ENCODE measurements at places on chromosomes 12 and 14. TPM values are rescaled to one million over a fixed set of nuclear protein-coding genes. Genes with fewer than 3 reads are reported as not detected.

The MAGOHB gene
- total RNA-seq = 69.4 TPM

The CCDC175 gene
- total RNA-seq = not detected

The EIF2S3B gene
- total RNA-seq = 0.48 TPM

The PTGER2 gene
- total RNA-seq = 54.1 TPM

The DDX47 gene
- 120 TPM for total RNA-seq

The PCED1B gene
- 49.9 TPM for total RNA-seq

The SOAT2 gene
- total RNA-seq = not detected

The SYNDIG1L gene
- total RNA-seq = not detected

The ITGB7 gene
- 200 TPM for total RNA-seq

The PIWIL1 gene
- total RNA-seq = not detected

DNA sequence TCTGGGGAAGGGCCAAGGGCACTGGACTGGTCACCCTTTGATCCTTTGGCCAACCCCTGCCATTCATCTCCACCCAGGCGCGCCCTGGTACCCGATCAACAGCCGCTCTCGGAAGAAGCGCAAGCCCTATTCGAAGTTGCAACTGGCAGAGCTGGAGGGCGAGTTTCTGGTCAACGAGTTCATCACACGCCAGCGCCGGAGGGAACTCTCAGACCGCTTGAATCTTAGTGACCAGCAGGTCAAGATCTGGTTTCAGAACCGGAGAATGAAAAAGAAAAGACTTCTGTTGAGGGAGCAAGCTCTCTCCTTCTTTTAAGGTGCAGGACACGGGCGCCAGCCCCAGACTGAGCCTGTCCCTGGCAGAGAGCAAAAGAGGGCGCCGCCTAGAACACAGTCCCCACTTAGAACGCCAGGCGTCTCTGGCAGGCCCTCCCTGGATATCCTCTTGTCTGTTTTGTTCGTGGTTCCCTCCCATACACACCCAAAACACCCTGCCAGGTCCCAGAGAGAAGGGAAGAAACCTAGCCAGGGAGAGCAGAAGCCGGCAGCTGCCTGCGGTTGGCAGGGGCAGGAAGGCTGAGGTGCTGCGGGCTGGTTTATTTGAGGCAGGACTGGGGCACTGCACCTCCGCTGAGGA is 1.7 kb downstream of the HOXC12 start:
- DNase-seq = no peak

- DNase-seq = no peak
Observed at GRCh38 chr12:123398177-123398549, 14.2 kb downstream of the KMT5A start.

DNA sequence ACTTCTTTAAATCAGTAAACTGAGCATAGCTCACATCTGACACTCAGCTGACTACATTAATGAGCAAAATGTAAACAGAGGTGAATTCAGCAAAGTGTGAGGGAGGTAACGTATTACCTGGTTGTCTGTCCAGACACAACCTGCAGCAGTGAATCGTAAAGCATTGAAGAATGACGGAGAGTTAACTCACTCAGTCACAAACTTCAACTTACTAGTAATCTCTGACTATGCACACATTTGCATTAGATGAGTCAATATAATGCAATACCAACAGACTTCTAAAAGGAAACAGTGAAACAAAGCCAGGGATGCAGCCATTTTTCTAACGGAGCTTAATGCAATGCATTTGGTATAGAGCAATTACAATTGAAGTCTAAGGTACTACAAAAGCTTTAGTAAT is 40.0 kb downstream of the STX2 start:
- DNase-seq = no peak

GRCh38 chr12:14828892-14829291 is 14.4 kb downstream of the ART4 start:
- no peak for DNase-seq

DNA sequence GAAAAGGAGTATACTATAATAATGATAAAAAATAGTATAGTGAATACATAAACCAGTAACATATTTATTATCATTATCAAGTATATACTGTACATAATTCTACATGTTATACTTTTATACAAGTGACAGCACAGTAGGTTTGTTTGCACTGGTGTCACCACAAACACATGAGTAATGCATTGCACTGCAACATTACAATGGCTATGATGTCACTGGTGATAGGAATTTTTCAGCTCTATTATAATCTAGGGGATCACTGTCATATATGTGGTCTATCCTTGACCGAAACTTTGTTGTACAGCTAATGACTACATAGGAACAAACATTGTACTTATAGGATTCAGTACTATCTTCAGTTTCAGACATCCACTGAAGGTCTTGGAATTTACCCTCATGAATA is 165.8 kb upstream of the SYT1 start:
- no peak for DNase-seq

- DNase-seq = no peak
Observed at GRCh38 chr14:44166611-44167010, 340.5 kb downstream of the FSCB start.

- no peak for DNase-seq
Observed at GRCh38 chr12:57105011-57105753, 6.0 kb downstream of the STAT6 start.

GRCh38 chr14:81859046-81859445 is 325.4 kb upstream of the SEL1L start:
- DNase-seq = no peak

- no peak for DNase-seq
Observed at GRCh38 chr14:90651271-90651804, 164.9 kb downstream of the TTC7B start.

GRCh38 chr14:24204163-24205146 is 1.0 kb upstream of the TSSK4 start:
- no peak for DNase-seq

GRCh38 chr12:104890476-104891096 is 67.5 kb downstream of the SLC41A2 start:
- no peak for DNase-seq

- no peak for DNase-seq
Observed at GRCh38 chr12:31970199-31970598, 11.0 kb downstream of the RESF1 start.

- no peak for DNase-seq
Observed at GRCh38 chr12:90287585-90287984, 578.9 kb upstream of the ATP2B1 start.

- no peak for DNase-seq
Observed at GRCh38 chr14:102838501-102838900, 61.3 kb downstream of the TRAF3 start.

All from activated T-helper 2 cell treated with anti-CD3 and anti-CD28 coated beads, Interferon-gamma antibody, Interleukin-2, Interleukin-4, amounts not matched to agents 10 μg/mL and 5 μg/mL and 100 μg/mL, durations not matched to agents 14 hours and 24 hours and 36 hours (primary cell).